ENCODE measurements at places on chromosomes 2 and 18.

DNA sequence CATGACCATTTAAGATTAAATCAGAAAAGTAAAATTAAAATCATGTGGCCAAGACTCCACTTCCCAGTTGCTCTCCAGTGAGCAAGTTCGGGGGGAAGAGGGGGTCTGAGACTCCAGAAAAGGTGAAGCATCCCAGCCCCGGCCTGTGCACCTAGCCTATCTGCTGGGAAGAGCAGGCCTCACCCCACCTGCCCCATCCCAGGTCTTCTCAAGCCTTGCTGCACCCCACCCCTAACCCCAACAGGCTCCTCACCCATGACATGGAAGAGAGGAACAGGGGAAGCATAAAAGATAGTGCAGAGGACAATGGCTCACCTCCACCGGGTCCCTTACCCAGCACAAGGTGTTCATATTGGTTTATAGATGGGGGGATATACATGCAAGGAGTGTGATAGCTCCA is 14.6 kb downstream of the CIB4 start:
- DNase-seq = no peak

DNA sequence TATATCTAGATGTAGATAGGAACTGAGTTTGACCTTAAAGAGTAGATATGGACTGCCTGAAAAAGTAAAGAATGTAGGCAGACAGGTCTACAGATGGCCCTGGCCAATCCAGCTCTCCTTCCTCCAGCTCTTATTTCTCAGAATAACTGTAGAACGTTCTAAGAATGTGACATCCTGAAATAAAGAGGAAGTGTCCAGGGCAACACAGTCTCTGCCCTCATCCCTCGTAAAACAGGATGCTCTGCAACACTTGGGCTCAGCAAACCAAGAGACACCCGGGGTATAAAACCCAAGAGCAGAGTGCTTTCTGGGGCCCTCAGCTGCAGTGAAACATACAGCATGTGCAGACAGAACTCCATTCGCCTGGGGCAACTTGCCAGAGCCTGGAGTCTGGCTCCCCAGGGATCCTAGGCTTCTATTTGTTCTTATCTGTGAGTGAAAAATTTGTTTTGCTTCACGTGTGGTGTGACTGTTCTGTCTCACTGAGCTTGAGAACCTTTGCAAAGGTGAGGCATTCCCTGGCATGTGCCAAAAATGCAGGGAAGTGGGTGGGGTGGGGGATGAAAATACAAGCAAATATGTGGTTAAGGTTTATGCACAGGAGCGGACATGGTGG is 401.0 kb downstream of the SETBP1 start:
- no peak for DNase-seq

DNA sequence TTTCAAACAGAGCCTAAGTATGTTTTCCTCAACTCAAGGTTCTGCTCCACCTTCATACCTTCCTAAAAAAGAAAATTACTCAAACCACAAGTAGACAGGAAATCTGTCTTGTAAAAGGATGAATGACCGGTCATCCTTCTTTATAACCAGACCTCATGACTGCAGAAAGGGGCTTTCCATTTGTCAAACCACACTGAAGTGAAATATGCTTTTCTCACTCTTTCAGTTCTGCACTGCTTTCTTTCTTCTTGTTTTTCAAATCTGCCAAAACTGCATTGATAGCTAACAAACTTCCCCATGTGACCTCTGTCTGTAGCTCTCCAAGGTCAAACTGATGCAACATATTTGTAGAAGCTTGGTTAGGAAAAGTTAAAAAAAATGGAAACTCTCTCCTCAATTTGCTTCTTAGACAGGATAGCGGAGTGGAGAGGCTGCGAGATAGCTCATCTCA is 308.9 kb upstream of the CCDC68 start:
- DNase-seq = peak; percentile 82

- DNase-seq = no peak
Measured at GRCh38 chr2:102843764-102844443, 82.1 kb downstream of the TMEM182 start.

DNA sequence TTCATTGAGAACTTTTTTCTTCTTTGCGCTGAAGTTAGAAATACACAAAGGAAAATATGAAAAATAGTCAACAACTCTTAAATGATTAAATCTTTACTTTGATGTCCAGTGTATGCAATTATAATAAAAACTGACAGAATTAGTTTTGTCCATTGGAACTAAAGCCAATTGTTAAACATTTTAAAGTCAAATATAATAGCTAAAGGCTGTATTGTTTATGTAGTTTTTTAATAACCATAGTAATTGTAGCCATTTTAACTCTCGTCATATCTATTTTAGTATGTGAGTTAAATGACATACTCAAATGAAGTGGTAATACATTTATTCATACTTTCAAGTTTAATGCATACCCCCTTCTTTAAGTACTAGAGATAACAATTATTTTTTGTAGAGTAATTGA is 4.7 kb upstream of the COBLL1 start:
- DNase-seq = no peak

GRCh38 chr2:46014911-46015654 is 282.1 kb upstream of the EPAS1 start:
- DNase-seq = no peak

DNA sequence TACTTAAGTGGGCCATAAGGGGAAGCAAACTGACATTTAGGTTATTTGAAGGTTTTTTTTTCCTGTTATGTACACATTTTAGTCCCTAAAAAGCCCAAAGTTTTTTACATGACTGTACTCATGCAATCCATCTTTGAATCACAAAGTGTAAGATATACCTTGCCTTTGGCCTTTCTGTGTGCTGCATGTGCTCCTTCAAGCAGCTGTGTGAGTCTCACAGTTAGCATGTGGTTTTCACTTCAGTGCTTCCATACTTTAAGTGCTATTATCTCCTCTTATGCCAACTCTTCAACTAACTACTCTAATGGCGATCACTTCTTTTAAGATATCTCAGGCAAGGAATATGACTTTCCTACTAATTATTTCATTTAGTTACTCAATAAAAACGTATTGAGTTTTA is 597.1 kb upstream of the ACVR2A start:
- no peak for DNase-seq

DNA sequence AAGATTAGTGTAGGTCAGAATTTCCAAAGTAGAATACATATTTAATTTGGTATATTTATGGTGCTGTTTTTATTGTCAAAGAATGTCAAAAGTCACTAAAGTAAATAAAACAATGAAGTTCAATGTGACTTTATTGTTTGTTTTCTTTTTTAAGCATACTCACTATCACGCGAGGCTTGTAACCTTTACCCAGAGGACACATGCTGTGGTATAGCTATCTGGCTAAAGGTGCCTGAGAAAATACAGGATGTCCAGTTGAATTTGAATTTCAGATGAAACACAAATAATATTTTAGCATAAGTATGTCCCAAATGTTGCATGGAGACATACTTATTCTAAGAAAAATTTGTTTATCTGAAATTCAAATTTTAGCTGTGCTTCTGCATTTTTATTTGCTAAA is 103.3 kb upstream of the KLF7 start:
- no peak for DNase-seq

GRCh38 chr2:29610569-29610968 is 310.8 kb downstream of the ALK start:
- DNase-seq = no peak

DNA sequence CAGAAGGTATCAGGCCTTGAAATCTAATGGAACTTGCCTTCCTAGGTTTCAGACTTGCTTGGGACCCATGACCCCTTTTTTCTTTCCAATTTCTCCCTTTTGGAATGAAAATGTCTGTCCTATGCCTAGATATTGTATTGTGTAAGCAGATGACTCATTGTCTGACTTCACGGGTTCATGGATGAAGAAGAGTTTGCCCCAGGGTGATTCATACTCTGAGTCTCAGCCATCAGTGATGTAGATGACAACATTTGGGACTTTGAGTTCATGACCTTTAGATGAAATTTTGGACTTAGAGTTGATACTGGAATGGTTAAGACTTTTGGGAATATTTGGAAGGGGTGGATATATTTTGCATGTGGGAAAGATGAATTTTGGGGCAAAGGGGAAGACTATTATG is 11.2 kb upstream of the SCYGR5 start:
- peak; percentile 52 for DNase-seq

- DNase-seq = no peak
Measured at GRCh38 chr2:6864923-6865345, 773 bp downstream of the CMPK2 start.

GRCh38 chr2:162688403-162688802 is 150.2 kb downstream of the KCNH7 start:
- no peak for DNase-seq

DNA sequence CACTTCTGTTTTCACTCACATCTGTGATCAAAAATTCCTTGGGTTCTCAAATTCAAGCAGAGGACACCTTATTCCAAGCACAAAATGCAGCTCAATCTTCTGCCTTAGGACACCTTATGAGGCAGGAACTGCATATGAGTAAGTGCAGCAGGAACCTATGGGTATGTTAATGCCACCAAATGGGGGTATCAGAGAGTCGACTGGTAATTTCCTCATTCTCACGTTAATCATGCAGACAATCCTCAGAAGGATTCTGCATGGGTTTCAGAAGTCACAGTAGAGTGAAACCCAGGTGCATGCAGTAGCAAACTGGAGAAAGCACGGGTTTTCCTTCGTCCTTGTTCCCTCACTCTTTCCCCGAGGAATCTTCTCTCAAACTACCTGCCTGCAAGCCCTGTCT is 452.8 kb downstream of the CBLN2 start:
- no peak for DNase-seq

DNA sequence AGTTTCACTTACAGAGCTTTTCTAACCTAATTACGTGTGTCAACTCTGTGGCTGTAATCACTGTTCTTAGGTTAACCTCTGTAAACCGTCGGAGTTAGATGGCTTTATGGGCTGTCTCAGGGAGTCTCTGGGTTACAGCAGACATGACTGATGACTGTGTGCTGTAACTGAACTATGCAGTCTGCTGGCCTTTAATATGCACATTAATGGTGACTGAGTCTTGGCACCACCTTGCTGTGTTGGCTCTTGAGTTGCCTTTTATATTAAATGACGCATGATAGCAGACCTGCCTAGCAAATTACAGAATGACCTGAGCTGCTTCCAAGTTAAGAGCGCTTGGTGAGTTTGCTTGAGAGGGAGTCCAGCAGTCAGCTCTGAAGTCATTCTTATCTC is 90.1 kb downstream of the ACKR3 start:
- no peak for DNase-seq

GRCh38 chr2:226705965-226706364 is 93.7 kb downstream of the IRS1 start:
- DNase-seq = no peak

DNA sequence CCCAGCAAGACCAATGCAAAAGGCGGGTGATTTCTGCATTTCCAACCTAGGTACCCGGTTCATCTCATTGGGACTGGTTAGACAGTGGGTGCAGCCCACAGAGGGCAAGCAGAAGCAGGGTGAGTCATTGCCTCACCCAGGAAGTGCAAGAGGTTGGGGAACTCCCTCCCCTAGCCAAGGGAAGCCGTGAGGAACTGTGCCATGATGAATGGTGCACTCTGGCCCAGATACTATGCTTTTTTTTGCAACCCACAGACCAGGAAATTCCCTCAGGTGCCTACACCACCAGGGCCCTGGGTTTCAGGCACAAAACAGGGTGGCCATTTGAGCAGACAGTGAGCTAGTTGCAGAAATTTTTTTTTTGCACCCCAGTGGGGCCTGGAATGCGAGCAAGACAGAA is 662.6 kb upstream of the ACVR2A start:
- peak; percentile 13 for DNase-seq

- DNase-seq = no peak
Measured at GRCh38 chr2:42182654-42183308, 13.6 kb downstream of the EML4 start.

DNA sequence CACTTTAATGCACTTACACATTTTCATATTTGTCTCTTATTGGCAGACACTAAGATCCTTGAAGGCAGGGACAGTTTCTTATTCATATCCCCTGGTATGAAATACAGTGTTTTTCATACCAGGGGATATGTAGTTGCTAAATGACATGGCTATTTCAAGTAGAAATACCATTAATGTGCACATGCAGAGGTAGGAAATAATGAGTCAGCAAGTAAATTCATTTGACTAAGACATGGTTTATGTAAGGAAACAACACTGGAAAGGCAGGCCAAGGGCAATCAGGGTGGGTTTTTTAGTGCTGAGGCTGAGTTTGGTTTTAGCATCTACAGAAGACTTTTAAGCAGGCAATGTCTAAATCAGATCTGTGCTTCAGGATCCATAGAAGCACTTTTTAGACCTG is 155.9 kb downstream of the WDPCP start:
- no peak for DNase-seq

DNA sequence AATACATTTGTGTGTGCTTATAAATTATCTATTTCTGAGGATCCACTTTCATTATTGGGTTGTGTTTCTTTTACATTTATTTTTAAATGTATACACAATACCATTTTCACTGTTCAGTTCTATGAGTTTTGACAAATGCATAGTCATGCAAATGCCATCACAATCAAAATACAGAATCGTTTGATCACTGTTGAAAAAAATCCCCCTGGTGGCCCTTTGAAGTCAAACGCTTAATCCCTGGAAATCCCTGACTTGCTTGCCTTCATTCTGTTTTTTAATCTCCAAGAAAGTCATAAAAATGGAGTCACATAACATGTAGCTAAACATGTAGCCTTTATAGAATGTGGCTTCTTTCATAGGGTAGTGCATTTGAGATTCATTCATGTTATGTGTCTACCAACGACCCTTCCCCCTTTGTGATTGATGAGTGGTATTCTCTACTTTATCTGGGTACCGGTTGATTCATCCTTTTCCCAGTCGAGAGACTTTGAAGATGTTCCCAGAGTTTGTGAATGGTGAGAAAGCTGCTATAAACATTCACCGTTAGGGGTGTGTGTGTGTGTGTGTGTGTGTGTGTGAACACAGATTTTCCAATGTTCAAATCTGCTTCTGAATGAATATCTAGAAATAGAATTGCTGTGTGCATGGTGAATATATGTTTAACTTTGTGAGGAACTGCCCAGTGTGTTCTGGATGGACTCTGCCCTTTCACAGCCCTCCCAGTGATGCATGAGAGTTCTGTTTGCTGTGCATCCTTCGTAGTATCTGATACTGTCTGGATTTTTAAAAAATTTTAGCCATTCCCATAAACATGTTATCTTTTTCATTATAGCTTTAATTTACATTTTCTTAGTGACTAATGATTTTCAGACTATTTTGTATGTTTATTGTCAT is 173.6 kb downstream of the GALR1 start:
- no peak for DNase-seq

- DNase-seq = no peak
Measured at GRCh38 chr2:238168196-238169047, 9.7 kb downstream of the ERFE start.

GRCh38 chr2:12816379-12817306 is 99.9 kb downstream of the TRIB2 start:
- no peak for DNase-seq

GRCh38 chr2:120817136-120817955 is 81.7 kb downstream of the GLI2 start:
- DNase-seq = no peak

All from suppressor macrophage (primary cell).